ENCODE measurements at places on chromosomes 11 and 22.

DNA sequence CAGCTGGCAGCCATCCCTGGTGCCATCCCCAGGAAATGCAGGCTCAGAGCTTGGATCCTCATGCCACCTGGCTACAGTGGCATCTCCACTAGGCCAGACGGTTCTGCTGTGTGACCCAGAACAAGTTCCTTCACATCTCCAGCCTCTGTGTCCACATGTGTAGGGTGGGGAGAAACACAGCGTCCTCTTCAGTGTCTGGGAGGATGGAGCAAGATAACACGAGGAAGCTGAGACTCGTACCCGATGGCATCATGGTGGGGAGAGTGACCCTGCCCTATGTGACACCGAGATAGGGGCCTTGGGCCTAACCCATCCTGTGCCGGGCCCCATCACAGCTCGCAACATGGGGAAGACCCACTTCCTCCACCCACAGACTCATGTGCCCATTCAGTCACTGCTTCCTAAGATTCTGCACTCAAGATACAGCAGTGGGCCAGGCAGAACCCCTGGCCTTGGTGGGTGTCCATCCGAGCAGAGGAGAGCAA is 78.5 kb downstream of the MORC2 start:
- no peak for DNase-seq

DNA sequence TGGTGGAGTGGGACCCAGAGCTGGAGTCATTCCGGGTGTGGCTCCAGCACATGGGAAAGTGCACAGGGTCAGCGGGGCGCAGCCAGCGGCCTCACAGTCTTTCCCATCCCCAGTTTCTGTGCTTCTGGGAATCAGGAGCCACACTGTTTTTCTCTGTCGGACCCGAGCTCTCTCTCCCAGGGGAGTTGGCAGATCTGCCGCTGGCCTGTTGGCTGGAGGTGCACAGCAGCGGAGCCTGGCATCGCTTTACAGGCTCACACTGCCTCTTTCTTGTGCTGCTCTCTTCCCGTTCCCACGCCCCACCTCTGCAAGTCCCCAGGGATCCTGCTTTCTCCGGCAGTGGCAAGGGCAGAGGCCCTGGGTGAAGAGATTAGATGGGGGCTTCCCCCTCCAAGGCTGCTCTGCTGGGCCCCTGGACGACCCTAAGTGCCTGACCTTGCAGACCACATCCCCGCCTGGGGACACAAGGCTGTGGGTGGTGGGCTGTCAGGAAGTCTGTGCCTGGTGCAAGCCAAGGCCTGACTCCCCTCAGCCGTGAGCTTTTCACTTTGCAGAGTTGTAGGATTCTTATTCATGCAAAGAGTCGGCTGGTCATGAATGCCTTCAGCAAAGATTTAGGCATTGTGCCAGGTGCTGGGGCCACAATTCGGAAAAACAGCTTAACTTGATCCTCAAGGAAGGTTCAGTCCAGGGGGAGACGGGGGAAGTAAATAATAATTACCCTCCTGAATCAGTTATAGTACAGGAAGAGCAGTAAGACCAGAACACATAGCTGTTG is 116.3 kb downstream of the TIMP3 start:
- DNase-seq = no peak

GRCh38 chr11:60981515-60981914 is 10.0 kb downstream of the CD6 start:
- DNase-seq = no peak

GRCh38 chr11:129787532-129788155 is 28.0 kb upstream of the TMEM45B start:
- no peak for DNase-seq

- no peak for DNase-seq
Observed at GRCh38 chr22:23397613-23398567, 182.2 kb downstream of the IGLL1 start.

GRCh38 chr11:12270215-12270797 is 107.1 kb upstream of the PARVA start:
- no peak for DNase-seq

- DNase-seq = no peak
Observed at GRCh38 chr11:18393581-18394274, 635 bp upstream of the LDHA start.

DNA sequence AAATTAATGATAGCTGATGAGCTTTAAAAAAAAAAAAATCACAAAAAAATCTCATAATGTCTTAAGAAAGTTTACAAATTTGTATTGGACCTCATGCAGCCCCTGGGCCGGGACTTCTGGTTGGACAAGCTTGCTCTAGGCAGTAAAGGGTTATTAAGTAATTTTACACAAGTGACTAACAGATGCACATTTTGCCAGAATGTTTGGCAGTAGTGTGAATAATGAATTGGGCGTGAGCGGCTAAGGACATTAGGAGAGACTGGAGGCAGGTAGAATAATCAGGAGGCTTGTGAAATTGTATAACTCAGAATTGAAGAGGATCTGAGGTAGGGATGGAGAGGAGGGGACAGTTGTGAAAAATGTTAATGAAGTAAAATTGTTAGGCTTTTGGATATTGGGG is 77.4 kb downstream of the HIPK3 start:
- DNase-seq = no peak

GRCh38 chr11:125892071-125892470 is 4.6 kb downstream of the HYLS1 start:
- peak; percentile 39 for DNase-seq

GRCh38 chr11:47995360-47995769 is 15.0 kb downstream of the PTPRJ start:
- DNase-seq = no peak

DNA sequence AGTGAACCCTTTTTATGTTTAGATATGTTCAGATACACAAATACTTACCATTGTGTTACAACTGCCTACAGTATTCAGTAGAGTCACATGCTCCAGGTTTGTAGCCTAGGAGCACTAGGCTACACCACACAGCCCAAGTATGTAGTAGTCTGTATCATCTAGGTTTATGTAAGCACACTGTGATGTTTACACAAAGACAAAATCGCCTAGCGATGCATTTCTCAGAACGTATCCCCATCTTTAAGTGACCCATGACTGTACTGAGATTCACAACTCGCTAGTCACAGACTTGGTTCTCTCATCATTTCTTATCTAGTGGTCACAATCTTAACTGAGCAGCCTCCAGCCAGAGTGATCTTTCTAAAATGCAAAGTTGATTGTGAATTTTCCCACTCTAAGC is 119.2 kb downstream of the RASSF10 start:
- DNase-seq = no peak

DNA sequence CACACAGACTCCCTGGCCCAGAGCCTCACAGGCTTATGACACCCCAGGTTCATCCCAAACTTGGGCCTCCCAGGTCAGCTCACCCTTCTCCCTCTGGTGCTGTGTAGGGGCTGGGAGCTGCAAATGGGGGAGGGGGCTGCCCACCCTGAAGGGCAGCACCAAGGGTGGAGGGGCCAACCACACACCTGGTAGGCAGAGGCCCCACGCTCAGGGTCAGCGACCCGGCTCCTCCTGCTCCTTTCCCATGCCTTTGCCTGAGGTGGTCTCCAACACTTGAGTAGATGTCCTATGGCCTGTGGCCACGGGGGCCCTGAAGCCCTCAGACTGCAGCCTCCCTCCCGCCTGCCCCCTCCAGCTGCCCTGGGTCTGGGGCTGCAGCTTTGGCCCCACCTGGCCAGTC is 3.4 kb downstream of the DGCR6 start:
- DNase-seq = no peak

- DNase-seq = peak; percentile 93
Observed at GRCh38 chr22:46087816-46088277, 62.5 kb upstream of the PPARA start.

- no peak for DNase-seq
Observed at GRCh38 chr22:46891382-46891951, 129.0 kb downstream of the TBC1D22A start.

- DNase-seq = no peak
Observed at GRCh38 chr11:464316-464715, 14.2 kb downstream of the PTDSS2 start.

- DNase-seq = no peak
Observed at GRCh38 chr22:39244496-39245129, at the start of gene PDGFB. TSS of gene PDGFB (minus strand) at chr22:39244982. CDS start at chr22:39243963, 1,019 bp downstream.

- no peak for DNase-seq
Observed at GRCh38 chr11:29656597-29656996, 360.2 kb downstream of the KCNA4 start.

DNA sequence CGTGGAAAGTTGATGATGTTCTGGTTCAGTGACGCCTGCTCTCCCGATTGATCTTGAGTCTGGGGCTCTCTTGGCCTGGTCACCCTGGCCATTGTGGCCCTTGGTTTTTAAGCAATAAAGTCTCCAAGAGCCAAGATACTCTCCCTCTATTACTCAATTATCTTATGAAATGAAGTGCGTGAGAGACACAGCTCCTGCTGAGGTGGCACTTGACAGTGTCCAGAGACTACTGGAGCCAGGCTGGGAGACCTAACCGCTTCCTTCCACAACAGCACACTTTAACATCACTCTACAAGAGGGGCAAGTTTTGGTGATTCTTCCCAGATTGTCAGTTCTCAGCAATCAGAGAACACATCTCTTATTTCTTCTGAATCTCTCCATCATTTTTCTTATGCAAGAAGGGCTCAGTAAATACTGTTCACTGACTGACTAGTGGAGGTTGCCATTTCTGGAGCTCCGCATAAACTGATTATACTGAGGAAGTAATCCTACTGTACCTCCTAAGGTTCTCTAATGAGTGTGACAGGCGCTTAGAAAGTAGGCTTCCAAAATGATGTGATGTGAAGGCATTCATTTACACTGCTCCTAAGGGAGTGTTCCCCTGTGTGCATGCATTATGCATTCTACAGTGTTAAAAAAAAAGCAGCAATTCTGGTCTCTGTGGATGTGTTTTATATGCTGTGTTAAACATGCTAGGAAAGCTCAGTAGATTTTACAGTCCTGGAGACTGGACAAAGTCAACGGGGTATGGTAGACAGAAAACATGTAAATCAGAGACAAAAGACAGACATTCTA is 968.0 kb downstream of the OPCML start:
- DNase-seq = no peak

- DNase-seq = peak; percentile 93
Observed at GRCh38 chr22:30044369-30044768, 35.9 kb upstream of the HORMAD2 start.

GRCh38 chr11:117888139-117888566 is 11.7 kb upstream of the FXYD6 start:
- no peak for DNase-seq

GRCh38 chr11:78417175-78417887 is at the start of gene GAB2:
TSS of gene GAB2 (minus strand) at chr11:78417820. CDS start at chr11:78417720, 100 bp downstream.
- DNase-seq = no peak

GRCh38 chr11:76392870-76393269 is 11.7 kb downstream of the GVQW3 start:
- DNase-seq = no peak

DNA sequence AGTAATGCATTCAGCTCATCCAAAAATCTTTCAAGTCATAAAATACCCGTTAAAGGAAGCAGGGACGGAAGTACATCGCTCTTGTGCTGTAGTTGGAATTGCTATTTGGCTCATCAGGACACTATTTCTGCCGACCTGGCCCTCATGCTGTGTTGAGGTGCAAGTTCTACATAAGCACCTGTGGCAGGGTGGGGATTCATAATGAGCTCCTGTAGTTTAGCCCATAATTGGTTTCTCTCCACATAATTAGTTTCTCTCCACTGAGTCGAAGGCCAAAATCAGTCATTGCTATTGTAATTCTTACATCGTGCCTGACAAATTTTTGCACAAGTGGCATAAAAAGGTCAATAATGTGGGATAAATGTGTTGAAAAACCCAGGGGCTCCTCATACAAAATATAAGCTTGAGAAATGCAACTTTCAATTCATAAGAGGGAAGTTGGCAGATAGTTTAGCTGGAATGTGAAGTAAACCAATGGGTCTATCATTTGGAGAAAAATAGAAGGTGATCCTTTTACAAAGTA is 14.9 kb upstream of the ISX start:
- no peak for DNase-seq

- DNase-seq = peak; percentile 35
Observed at GRCh38 chr11:14075118-14076078, 112.9 kb downstream of the SPON1 start.

DNA sequence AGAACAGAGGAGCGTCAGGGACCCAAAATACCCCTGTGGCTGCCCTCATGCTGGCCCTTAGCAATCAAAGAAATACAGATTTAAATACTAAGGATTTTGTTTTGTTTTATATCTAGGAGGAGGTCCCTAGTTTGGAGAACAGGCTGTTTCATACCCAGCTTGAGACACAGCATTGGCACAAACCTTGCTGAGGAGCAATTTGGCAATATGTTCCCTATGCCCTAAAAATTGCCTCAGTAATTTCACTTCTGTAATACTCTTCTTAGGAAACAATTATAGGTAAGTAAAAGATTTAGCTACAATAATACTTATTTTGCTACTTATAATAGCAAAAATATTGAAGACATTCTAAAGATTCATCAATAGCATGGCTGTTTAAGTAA is 37.0 kb downstream of the TSKU start:
- no peak for DNase-seq

- no peak for DNase-seq
Observed at GRCh38 chr22:34294986-34295385, 374.7 kb upstream of the LARGE1 start.

- no peak for DNase-seq
Observed at GRCh38 chr11:6632116-6633073, 13.2 kb upstream of the TPP1 start.

DNA sequence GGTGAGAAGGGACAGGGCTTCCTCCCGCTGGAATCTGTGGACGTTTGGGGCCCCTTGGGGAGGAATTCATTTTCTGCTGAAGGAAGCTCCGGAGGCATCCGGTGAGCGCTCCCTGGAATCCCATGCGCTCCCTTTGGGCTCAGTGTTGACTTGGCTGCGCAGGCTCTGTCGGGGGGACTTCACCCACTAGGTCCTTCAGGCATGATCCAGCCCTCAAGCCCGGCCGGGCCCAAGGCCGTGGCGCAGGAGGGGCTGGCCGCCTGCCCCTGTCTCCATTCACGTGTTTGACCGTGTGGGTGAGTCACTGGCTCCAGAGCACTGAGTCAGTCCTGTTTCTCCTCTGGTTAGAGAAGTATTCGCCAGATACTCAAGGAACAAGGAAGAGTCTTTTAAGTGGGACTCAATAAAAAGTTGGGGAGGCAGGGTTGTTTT is 1.4 kb downstream of the CTTN start:
- peak; percentile 97 for DNase-seq

DNA sequence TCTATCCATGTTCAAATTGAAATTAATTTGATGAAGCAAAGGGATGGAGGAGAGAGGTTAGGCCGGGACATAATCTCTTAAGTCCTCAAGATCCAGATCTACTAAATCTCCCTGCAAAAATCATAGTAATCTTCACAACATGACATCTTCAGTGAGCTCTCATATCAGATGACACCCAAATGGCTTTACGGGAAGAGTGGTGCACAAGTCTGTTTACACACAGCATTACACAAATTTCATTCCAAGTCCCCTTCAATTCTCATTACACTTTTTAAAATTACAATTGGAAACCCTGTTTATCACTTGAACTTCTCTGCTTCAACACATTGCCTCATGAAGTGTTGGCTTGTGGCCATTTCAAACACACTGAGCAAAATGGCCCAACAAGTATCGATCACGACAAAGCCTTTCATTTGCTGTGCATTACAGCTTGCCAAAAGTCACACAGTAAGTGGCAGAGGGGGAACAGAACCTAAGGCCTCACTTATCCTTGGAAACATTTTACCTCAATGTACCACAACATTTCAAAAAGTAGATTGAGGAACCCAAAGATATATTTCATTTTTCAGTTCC is 17.9 kb upstream of the TPH1 start:
- DNase-seq = no peak
